ENCODE measurements at places on chromosomes 5 and 9.

DNA sequence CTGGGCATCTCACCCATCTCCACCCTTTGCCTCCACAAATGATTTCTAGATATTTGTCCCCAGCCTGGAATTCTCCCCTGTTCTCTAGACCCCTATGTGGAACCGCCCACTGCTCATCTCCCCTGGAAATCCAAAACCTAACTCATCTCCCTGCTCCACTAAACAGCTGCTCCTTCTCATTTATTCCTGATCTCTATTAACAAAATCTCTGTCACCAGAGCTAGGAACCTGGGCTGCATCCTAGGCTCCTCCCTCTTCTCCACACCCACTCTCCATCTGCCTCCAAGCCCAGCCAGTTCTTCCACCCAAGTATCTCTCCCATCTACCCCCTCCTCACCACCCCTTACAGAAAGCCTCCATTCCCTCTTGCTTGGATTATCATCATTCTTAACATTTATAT, 24.0 kb upstream of the SYNPO start:
- DNase-seq: no peak

- no peak for DNase-seq
Observed at GRCh38 chr5:33261305-33261704, 179.5 kb upstream of the TARS1 start.

DNA sequence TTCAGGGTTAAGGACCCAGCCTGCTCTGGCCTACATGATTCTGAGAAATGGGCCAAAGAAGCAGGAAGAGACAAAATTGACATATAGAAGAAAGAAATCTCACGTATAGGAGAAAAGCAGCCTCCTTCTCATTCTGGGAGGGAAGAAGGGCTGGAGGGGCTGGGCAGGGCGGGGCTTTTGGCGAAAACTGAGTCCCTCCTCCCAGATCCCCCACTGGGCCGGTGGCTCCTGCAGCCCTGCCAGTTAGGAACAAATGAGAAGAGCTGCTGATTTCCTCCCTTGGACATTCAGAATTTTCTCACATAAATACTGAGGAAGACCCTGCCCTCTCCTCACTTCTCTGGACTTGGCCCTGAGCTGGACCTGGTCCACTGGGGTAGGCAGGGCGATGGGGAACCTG, at the start of gene WNT8A:
WNT8A (plus strand) TSS at position 332 of the 400 bp plus-strand sequence. CDS start 95 bp downstream, outside the sequence.
- no peak for DNase-seq

- DNase-seq: no peak
Observed at GRCh38 chr5:112634166-112634565, 103.5 kb upstream of the APC start.

- no peak for DNase-seq
Observed at GRCh38 chr5:6705088-6705487, 8.1 kb upstream of the TENT4A start.

GRCh38 chr5:123700624-123701287, 188.8 kb downstream of the CSNK1G3 start:
- DNase-seq: no peak

- no peak for DNase-seq
Observed at GRCh38 chr5:74953937-74954720, 87.9 kb upstream of the FAM169A start.

DNA sequence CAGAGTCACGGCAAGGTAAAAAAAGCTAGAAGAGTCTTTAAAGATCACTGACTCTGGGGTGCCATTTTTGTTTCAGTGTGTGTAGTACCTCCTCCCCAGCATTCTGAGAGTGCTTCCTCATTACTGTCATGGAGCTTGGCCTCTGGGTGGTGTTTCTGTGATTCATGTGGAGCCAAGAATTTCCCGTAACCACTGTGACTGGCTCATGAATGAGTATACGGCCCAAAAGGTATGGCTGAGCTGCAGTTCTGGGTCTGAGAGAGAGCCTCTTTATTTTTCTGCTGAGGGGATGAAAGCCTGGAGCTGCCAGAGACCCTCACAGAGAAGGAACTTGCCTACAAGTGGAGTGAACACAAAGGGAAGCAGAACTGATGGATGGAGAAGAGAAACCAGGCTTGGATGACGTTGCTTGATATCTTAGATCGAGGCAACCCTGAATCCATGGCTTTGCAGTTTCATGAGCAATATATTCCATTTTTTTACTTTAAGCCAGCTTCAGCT, 85.6 kb downstream of the PTTG1 start:
- no peak for DNase-seq

DNA sequence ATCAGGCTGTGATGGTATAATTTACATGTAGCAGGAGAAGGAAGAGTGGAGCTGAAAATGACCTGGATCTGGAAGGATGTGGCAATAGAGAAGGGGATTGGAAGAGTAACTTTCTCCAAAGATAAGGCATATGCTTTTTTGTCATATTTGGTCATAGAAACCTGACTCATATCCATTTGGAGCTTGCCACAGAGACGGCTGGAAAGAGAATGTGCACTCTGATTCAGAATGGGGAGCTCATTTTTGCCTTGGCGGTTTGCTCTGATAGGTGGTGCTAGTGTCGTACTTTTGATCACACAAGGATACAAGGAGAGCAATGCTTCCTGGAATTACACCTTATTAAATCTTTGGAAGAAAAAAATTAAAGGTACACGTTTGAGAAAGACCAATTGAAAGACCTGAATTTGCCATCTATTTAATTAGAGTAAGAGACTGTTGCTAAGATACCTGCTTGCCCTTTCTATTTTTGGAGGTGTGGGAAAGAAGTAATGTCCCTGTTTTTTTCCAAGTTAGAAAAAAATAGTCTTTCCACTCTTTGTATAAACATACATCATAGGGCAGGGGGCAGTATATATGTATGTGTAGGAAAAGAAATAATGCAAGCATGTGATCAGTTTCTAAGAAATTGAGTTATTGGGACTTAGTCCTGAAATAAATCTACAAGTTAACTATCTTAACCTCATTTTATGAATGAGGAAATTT, 5.4 kb downstream of the LSM11 start:
- DNase-seq: no peak

DNA sequence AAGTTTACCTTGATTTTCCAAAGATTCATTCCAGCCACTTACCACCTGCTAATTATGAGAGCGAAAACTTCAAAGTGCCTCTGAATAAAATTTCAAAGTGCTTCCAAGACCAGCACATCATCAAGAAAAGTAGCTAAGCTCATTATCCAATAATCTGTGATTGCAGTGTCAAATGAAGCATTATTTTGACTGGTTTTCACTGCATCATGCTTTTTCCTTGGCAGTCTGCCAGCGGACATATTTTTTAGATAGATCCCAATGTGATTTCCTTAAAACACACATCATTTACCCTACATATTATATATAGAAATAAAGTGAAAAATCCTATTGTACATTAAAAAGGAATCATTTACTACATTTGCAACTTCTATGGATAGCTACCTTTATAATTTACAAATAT, 508.6 kb upstream of the FAM174A start:
- no peak for DNase-seq

- DNase-seq: no peak
Observed at GRCh38 chr5:165996201-165996875, 2295.1 kb upstream of the WWC1 start.

DNA sequence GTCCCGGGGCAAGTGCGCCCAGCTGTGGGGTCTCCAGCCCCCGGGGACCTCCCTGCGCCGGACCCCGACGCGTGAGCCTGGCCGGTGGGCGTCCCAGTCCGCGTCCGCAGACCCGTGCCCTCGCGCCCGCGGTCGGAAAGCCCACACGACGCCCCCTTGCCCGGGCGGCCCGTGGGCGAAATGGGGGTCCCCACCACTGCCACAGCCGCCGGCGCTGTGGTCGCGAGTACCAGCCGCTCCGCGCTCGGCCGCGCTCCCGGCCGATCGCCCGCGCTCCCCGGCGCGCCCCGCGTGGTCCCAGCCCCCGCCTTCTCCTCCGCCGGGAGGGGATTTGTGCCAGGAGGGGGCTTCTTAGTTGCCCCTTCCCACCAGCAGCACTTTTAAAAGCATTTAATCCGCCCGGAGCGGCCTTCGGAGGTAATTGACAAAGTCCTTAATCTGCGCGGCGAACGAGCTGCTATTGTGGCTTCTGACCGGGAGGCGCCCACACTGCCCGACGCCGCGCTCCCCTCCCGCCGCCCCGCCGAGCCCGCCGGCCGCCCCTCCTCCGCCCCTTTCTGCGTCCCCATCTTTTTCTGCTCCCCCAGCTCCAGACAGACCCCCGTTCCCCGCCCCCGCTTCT, 469 bp upstream of the FIBCD1 start:
- no peak for DNase-seq

DNA sequence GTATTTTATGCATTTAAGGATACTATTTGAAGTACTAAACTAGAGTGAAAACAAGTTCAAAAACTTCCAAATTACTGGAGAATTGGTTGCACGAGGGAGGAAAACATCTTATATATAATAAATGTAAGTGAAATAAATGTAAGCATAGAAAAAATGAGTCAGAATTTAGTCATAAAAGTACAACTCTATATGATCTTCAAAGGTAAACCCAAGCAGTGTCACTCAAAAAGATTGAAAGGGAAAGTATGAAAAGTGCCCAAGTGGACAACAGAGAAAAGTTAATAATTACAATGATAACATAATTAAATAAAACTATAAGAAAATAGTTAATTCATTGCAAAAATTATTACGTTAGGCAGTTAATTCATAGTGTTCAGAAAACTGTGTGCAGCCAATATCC, 2288.5 kb upstream of the C9orf72 start:
- no peak for DNase-seq

DNA sequence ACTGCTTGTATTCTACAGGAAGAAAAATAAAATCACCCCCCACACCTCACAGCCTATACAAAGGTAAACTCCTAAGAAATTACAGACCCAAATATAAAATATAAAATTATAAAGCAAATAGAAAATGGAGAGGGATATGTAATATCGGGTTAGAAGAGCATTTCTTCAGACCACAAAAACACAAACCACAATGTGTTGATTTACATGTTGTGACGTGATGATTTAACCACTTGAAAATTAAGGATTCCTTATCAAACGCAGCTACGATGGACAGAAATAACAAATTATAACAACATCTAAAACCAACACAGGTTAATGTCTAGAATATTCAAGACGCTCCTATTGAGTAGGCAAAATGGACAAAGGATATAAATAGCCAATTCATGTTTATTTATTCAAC, 26.3 kb downstream of the SSBP2 start:
- DNase-seq: no peak

GRCh38 chr5:157241483-157241882, 24.4 kb upstream of the CYFIP2 start:
- no peak for DNase-seq

DNA sequence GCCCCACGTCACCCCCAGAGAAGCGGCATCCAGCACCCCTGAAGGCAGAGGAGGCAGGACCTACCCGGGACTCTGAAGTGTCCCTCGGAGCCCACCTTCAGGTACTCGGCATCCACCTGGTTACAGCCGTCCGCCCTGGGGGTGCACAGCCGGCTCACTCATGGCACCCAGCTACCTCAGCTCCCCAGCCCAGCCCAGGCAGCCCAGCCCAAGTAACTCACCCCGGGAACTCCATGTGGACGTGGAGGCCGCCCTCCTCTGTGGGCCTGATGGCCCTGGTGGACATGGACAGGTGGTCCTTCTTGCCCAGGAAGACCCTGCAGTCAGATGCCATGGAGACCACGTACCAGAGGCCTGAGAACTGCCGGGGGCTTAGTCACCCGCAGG, 676 bp downstream of the LCN15 start:
- no peak for DNase-seq

DNA sequence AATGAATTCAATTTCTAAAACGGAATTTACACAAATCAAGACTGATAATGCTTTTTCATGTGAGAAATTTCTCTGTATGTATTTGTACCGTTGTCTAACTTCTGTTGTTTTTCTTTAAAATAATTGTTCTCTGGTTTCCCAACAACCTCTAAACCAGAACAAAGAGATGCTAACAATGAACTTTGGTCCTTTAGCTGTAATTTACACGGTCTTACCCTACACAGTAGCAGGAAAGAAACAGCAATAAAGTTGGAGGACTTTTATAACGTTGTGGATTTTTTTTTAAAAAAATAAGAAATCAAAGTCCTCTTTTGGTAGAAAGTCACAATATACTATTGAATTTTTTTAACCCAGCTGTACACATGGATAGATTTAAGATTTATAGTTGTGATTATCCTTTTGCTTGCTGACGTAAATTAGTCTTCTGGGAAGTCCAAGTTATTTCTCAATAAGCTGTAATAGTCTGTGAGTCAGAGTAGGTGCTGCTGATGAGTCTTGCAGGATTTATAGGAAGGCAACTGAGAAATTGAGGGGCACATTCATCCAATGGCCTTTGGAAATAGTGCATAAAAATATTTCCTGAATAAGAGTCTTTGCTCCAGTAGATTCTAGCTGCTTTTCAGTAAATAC, 76.8 kb upstream of the PCSK1 start:
- no peak for DNase-seq

DNA sequence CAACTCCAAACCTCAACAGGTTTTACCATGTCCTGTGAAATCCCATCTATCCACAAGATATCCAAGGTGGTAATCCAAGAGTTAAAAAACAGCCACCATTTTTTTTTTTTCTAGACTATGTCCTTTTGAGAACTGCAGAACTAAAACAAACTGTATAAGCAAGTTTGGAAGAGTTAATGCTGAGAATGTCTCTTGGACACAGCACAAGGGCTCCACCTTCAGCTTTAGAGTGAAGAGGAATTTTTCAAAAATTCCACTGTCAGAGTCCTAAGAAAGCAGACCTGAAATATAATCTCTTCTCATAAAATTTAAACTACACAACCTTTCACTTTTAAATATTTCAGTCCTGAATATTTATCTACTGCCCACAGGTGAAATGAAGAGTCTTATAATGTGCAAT, 167.8 kb upstream of the CCNG1 start:
- no peak for DNase-seq

DNA sequence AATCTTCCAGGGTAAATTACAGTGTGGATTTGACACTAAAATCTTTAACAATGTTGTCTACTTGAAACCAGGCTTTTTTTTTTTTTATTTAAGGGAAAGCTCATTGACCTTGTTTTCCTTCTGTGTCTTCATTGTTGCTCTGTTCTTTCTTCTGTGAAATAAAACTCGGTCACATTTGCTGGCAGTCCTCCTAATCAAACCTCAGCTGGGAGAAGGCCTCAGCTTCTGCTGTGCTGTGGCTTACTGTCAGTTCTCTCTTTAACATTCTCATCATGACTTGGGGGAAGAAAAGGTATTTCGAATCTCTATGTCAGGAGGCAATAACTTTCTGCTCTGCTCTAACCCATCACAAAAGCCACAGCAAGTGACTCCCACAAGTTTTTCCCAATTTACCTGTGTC, 268.9 kb downstream of the ZNF608 start:
- DNase-seq: no peak

All from activated T-helper 9 cell treated with anti-CD3 and anti-CD28 coated beads, Interleukin-2, amount 50 U/mL, for 16 hours (primary cell).